ENCODE measurements at places on chromosomes 11 and 22. TPM values are rescaled to one million over a fixed set of nuclear protein-coding genes. Genes with fewer than 3 reads are reported as not detected.

The APLNR gene
- total RNA-seq: not detected

The MICAL2 gene
- total RNA-seq: 37.4 TPM

The DENND6B gene
- total RNA-seq: 11.0 TPM

The OR52A1 gene
- total RNA-seq: not detected

The RIN1 gene
- 38.7 TPM for total RNA-seq

The ART1 gene
- not detected for total RNA-seq

The OR2AT4 gene
- total RNA-seq: not detected

The CDC45 gene
- total RNA-seq: 43.4 TPM

GRCh38 chr22:49290711-49291110 lies 537.0 kb downstream of the BRD1 start:
- H3K27me3 ChIP-seq: peaks cover 48% of the 10 kb centered on the region
- no peaks in the 10 kb centered on the region for H3K36me3 ChIP-seq
- H3K27ac ChIP-seq: no peak overlapping the region
- H3K4me3 ChIP-seq: no peak overlapping the region
- H3K4me1 ChIP-seq: peaks cover 5% of the 10 kb centered on the region

GRCh38 chr11:130769782-130770535 lies 146.3 kb downstream of the SNX19 start:
- no peak overlapping the region for H3K27ac ChIP-seq
- no peak overlapping the region for H3K4me3 ChIP-seq
- no peaks in the 10 kb centered on the region for H3K4me1 ChIP-seq
- no peaks in the 10 kb centered on the region for H3K36me3 ChIP-seq
- H3K27me3 ChIP-seq: peaks cover 5% of the 10 kb centered on the region

DNA sequence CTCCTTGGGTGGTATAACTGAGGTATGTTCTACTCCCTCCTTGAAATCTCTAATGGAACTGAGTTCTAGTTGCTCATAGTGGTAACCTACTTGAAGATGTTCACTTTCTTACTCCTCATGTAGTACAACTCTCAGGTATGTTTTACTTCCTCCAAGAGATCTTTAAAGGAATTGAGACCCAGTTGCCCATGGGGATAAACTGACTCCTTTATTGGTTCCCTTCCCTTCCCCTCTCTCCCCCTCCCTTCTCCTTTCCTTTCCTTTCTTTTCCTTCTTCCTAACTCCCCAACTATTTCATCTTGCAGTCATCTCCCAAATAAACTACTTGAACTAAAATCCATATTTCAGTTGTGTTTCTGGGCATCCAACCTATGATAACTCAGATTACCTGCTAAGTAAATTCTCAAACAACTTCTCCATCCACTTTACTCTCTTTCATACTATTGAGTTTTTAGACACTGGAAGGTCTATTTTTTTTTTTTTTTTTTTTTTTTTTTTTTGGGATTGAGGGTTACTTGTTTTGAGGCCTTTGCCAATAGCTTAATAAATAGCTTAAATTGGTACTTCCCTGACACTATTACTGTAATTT lies 7.9 kb upstream of the TRIM68 start:
- H3K27me3 ChIP-seq: peaks cover 19% of the 10 kb centered on the region
- no peak overlapping the region for H3K27ac ChIP-seq
- no peak for DNase-seq
- no peak overlapping the region for H3K4me3 ChIP-seq
- no peaks in the 10 kb centered on the region for H3K36me3 ChIP-seq

DNA sequence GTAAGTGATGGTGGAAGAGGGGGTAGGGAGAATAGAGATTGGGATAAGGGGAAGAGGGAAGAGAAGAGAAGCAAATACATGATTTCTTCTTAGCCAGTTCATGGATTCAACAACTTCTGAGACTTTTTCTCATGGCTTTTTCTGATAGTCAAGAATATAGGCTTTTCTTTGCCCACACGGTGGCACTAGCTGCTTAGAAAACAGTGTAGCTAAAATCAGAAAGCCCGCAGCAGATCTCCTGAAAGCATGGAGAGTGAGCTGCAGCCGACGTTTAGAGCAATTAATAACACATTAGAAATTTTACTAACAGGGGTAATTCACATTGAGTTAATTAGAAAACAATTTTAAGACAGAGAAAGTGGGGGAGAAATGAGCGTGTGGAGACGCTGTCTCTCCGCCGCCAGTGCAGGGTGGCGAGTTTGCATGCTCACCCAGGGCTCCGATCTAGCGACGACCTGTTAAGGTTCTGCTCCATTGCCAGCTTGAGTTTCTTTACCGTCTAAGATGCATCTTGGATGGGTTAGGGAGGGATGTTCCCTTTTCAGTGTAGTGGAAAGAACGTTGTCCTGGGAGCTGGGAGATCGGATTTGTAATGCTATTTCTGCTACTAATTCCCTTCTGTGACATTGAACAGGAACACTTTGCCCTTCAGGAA lies 3.3 kb upstream of the RAG1 start:
- no peak overlapping the region for H3K4me3 ChIP-seq
- H3K27me3 ChIP-seq: peaks cover 31% of the 10 kb centered on the region
- H3K4me1 ChIP-seq: no peaks in the 10 kb centered on the region

GRCh38 chr11:111388842-111389241 lies 9.8 kb upstream of the POU2AF1 start:
- H3K4me1 ChIP-seq: no peaks in the 10 kb centered on the region
- DNase-seq: no peak
- H3K27ac ChIP-seq: no peak overlapping the region

DNA sequence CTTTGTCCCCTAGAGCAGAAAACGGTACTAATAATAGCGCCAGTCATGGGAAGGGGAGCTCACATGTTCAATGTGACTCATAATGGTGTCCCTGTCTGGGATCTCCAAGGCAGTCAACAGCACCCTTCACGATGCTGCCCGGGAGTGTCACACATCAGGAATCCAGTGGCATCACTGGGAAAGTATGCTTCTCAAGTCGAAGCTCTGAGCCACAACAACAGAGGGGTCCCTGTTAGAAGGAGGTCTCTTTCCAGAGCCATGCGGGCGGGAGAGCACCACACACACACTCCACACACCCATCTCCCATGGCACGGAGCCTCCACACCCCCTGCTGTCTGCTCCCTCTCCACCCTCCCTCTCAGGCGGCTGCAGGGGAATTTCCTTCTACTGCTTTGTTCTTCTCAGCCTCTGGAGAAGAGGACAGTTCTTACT lies 119.7 kb downstream of the ETS1 start:
- no peak overlapping the region for H3K27ac ChIP-seq
- peak; percentile 86 for DNase-seq
- no peaks in the 10 kb centered on the region for H3K36me3 ChIP-seq
- H3K4me1 ChIP-seq: peaks cover 12% of the 10 kb centered on the region

GRCh38 chr11:789943-790342 lies at the start of gene CEND1:
CEND1 (minus strand) TSS chr11:790090; CDS start chr11:788576, 1,514 bp downstream.
- peaks cover 4% of the 10 kb centered on the region for H3K36me3 ChIP-seq
- DNase-seq: no peak
- no peak within 1 kb of the TSS for H3K4me3 ChIP-seq
- H3K27ac ChIP-seq: peak within 1 kb of the TSS; percentile 39
- no peaks in the 10 kb centered on the region for H3K27me3 ChIP-seq

DNA sequence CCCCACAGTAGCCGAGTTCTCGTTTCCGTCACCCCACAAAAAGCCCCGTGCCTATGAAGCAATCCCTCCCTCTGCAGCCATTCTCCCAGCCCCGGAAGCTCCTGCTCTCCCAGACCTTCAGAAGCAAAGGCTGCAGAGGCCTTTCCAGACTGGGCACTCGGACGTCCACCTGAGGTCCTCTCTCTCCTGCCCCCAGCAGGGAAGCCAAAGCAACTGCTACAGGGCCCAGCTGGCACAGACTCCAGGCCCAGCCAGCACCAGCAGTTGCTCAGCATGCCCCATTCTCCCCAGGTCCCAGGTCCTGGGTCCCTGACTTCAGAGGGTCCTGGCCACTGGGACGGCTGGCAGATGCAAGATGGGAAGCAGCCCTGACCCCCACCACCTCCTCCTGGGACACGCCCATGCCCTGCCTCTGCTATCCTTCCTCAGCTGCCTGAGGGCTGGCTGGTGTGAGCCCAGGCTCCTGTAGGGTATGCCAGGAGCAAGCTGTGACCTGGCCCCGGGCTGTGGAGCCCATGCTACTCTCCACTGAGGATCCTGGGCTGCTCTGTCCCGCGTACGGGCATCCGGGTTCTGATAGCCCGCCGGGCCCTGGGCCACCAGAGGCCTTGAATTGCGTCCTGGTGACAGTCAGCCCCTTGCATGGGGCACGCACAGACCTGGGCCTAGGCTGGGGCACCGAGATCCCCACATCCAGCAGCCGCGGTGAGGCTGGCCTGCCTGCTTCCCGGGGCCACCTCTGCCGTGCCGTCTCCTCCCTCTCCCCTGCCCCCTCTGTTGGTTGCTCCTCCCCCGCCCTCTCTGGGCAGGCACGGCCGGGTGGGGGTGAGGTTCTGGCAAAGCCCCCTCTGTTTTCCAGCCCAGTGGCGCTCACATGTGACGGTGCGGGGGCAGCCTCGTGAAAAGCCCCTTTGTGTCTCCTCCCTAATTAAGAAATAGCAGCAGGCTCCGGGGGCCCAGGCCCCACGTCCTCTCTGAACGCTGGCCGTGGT lies 1310.3 kb downstream of the BRD1 start:
- H3K27ac ChIP-seq: no peak overlapping the region
- no peak for DNase-seq
- H3K4me3 ChIP-seq: no peak overlapping the region
- H3K27me3 ChIP-seq: no peaks in the 10 kb centered on the region
- no peaks in the 10 kb centered on the region for H3K4me1 ChIP-seq

DNA sequence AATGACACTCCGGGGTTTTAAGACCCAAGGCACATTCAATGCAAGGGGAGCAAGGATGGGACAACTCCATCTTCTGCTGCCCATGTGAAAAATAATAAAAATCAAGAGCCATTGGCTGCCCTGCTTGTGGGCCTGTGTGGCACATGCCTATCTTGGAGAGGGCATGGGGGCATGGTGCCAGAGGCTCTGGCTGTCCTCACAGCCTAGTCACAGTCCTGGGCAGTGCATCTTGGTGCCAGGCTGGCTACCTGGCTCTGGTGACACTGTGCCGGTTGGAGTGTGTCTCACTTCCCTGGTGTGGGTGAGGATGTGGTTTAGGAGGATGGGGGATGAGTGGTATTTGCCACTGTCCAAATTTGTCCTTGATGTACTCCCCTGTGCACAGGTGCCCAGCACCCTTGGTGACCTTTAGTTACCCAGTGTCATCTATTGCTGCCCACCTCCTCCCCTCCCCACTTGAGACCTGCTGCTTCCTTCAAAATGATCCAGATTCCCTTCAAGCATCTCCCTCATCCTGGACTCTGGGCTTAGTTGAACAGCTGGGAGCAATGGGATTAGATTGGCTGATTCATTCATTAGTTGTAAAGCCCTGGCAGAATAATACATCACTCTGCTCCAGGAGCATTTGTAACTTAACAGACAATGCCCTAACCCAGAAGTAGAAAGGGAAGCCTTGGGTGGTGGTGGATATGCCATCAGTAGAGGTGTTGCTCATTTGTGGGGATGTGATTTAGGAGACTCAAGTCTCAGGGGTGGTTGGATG lies 4.6 kb downstream of the TMEM86A start:
- no peaks in the 10 kb centered on the region for H3K36me3 ChIP-seq
- H3K4me3 ChIP-seq: no peak overlapping the region
- DNase-seq: no peak
- H3K27me3 ChIP-seq: no peaks in the 10 kb centered on the region
- no peak overlapping the region for H3K27ac ChIP-seq

GRCh38 chr11:61599968-61600710 lies 19.3 kb upstream of the SYT7 start:
- no peak for DNase-seq
- H3K27me3 ChIP-seq: no peaks in the 10 kb centered on the region
- H3K4me1 ChIP-seq: peaks cover 67% of the 10 kb centered on the region
- H3K36me3 ChIP-seq: no peaks in the 10 kb centered on the region

DNA sequence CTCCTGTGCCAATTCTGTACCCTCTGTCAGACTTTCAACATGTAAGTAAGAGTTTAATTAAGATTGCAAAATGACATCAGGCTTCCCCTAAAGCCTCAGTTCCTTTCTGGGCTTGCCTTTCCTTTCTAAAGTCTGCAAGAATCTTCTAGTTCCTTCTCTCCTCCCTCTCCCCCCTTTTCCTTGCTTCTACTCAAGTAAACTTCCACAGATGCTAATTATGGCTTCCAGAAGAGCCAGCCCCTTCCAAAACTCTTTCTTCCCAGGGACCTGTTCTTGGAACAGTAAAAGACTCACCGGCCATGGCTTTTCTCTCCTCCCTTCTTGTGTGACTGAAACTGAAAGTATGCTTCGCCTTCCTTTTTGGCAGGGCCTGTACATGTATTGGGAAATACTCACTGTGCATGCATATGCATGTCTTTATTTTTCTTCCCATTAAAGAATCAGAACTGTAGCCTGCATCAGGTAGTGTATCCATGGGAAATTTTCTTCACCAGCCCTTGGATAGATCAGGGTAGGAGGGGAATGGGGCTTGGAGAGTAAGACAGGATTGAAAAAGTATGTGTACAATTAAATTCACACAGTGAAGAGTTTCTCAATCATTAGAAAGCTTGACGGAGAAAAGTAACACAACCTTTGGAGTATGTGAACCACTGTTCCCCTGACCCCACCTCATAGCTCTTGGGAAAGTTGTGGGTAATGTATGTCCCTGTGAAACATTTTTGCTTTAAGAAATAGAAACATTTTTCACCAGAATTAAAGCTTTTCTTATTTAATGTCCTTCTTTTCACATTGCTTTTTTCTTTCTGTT lies at the start of gene CASP1:
Gene CASP1 (minus strand): TSS at position 332 of the 808 bp plus-strand sequence. CDS start 31 bp downstream, at position 301.
- H3K4me3 ChIP-seq: no peak within 1 kb of the TSS
- no peaks in the 10 kb centered on the region for H3K4me1 ChIP-seq
- H3K27ac ChIP-seq: no peak within 1 kb of the TSS
- H3K27me3 ChIP-seq: no peaks in the 10 kb centered on the region
- DNase-seq: no peak

GRCh38 chr22:34878171-34878570 lies 187.8 kb upstream of the ISX start:
- H3K4me1 ChIP-seq: no peaks in the 10 kb centered on the region
- no peaks in the 10 kb centered on the region for H3K27me3 ChIP-seq
- no peak overlapping the region for H3K4me3 ChIP-seq

DNA sequence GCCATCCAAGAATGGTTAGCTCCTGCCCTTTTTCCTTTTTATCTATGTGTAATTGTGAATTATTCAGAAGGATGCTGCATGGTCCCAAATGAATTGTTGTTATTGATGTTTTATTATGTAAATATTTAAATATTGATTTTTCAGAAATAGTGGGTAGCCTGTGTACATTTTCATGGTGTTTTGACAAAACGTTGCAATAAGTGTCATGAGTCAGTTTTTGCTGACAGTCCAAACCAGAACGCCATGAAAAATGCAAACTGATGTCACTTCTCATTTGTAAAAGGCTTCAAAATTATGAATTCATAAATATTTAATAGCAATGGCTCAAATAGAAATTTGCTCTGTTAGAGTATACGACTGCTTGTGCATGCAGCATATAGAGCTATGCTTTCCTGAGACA lies 422.5 kb downstream of the CNTN5 start:
- H3K27me3 ChIP-seq: no peaks in the 10 kb centered on the region
- H3K36me3 ChIP-seq: no peaks in the 10 kb centered on the region
- no peaks in the 10 kb centered on the region for H3K4me1 ChIP-seq
- H3K4me3 ChIP-seq: no peak overlapping the region
- H3K27ac ChIP-seq: no peak overlapping the region

DNA sequence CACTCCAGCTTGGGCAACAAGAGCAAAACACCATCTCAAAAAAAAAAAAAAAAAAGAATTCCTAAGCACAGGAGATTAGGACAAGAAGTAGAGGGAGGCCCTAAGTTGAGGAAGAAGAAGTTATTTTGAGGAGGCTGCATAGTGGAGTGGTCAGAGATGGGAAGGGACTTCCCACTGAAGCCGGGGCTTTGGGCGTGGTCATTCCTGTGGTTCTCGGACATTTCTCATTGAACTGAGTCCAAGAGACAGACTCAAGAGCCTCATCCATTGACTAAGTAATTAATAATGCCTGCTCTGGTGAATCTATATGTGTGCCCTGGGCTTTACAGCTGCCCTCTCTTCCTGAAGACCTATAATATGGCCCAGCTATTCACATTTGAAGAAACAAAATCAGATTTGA lies 53.2 kb upstream of the FTH1 start:
- no peak for DNase-seq
- no peaks in the 10 kb centered on the region for H3K27me3 ChIP-seq
- H3K4me1 ChIP-seq: peaks cover 17% of the 10 kb centered on the region
- no peaks in the 10 kb centered on the region for H3K36me3 ChIP-seq

Measured in HCT116 (cell line).